WTC11 (cell line): ENCODE measurements at places on chromosomes 5 and 9. TPM values are rescaled to one million over a fixed set of nuclear protein-coding genes. Genes with fewer than 3 reads are reported as not detected.

GRCh38 chr9:89991204-89991790 lies 386.5 kb downstream of the GADD45G start:
- no peak overlapping the region for H3K27ac ChIP-seq
- peaks cover 8% of the 10 kb centered on the region for H3K36me3 ChIP-seq
- H3K4me1 ChIP-seq, result peaks cover 10% of the 10 kb centered on the region; the same call in 1 of the 2 replicates
- no peak overlapping the region for H3K4me3 ChIP-seq
- DNase-seq, result no peak
- no peaks in the 10 kb centered on the region; the same call in 1 of the 2 replicates for H3K27me3 ChIP-seq

DNA sequence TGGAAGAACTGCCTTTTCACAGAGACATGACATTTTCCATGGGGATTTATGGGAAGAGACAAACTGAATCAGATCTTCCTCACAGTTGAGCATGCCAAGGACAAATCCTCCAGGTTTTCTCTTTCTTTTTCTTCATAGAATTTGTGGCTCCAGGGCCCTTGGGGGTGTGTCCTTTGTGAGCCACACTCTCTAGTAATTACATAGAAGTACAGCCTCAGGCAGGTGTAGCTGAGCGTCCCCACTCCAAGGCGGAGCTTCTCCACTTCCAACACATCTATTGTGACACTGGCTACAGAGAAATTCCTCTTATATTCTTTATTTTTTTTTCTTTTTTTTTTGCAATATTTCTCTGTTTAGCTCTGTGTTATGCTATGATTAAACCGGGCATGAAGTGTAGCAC lies 420.5 kb upstream of the CD180 start:
- H3K4me1 ChIP-seq, result peaks cover 26% of the 10 kb centered on the region
- no peak for DNase-seq
- H3K27ac ChIP-seq, result no peak overlapping the region
- H3K4me3 ChIP-seq, result no peak overlapping the region
- no peaks in the 10 kb centered on the region for H3K36me3 ChIP-seq

- H3K4me3 ChIP-seq, result peak overlapping the region; percentile 95
- no peak for DNase-seq
- H3K4me1 ChIP-seq, result peaks cover 11% of the 10 kb centered on the region
- peak overlapping the region; percentile 98 for H3K27ac ChIP-seq
Observed at GRCh38 chr5:69368458-69369339, 621 bp downstream of the AK6 start.

The IGFBPL1 gene
- 36.7 to 44.9 TPM (median 42.6 TPM) in 3 replicates for total RNA-seq

The BTNL8 gene
- 0.48 to 0.96 TPM (median 0.85 TPM) in 3 replicates for total RNA-seq
